Head of caudate nucleus (tissue), 42 donors: ENCODE measurements at places on chromosomes 5 and 9.

GRCh38 chr5:121862801-121863200 is 11.1 kb downstream of the FTMT start:
- no peak for DNase-seq

DNA sequence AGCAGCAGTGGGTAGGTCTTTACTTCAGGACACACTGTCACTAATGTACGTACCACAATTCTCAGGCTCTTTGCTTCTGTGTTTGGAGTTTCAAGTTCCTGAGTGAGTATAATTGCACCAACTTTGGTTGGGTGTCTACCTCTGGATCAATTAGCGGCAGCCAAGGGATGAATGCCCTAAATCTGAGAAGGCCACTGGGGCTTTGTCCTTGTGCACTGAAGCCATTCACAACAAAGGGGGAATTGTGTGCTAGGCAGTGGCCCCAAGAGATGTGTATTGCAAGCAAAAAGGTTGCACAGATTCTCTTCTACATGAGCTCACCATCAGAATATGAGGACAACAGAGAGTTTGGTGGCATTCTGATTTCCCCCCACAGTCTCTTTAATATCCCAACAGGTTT is 3.9 kb upstream of the PHF24 start:
- no peak for DNase-seq

DNA sequence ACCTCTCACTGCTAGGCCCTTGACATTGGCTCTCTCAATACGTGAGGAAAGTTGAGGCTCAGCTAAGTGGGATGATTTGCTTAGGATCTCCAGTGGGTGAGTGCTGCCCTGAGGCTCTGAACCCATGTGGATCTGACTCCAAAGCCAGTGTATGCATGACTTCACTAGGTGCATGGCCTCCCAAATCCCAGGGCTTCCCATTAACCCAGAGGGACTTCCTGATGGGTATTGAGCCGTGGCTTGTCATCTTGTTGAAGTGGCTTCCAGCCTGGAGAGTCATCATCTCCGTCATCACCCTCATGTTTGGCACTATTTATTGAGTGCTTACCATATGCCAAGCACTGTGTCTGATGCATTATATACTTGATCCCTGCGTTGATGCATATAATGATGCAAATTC is 37.3 kb upstream of the TEX48 start:
- no peak for DNase-seq

DNA sequence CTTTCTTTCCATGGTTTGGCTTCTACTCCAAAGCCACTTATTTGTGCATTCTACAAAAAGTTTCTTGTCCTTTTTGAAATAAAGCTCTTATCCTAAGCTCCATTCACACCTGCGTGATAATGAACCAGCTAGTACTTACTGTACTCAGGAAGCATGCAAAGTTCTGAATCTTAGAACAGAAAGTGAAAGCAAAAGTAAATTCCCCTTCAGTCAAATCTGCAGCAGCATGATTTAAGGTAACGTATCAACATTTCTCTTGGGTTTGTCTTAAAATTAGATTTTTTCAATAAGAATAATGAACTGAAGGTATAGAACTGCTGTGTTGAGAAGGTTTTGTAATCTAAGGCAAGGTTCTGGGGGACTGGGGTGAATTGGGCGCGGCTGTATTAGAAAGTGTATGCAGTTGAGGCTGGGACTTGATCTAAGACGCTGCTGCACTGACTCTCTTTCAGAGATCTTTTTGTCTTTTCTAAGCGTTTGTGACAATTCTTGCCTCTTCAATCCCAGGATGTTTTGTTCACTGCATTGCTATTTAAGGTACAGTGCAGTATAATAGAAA is at the start of gene ERAP2:
Gene ERAP2, plus strand, starts transcription at position 209 of the 559 bp plus-strand sequence. CDS start 3,186 bp downstream, outside the sequence.
- no peak for DNase-seq

DNA sequence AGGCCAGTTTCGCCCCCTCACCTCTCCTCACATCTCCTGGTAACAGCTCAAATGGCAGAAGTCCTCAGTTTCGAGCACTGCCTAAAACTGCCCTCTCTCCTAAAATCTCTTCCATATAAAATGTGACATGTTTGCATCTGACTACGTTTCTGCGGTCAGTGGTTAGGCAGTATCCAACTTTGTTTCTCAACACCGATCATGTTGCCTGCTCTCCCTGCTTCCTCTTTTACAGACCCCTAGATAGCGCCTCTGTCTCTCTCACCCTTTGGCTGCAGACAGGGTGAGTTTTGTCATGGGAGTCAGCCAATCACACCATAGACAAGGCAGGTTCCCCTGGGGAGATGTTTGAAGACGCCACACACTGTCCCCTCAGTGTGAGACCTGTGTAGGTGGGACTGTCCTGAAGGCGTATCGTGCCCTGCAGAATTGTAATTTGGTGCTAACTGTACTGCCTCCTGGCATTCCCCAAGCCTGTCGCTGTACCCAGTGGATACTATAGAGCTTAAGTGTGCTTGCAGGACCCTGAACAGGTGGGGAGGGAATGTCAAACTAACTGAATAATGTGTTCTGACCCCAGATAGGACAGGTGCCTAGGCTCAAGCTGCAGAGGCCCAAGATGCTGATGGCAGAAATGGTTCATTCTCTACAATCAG is 1.1 kb downstream of the HEXB start:
- peak; percentile 23 for DNase-seq

DNA sequence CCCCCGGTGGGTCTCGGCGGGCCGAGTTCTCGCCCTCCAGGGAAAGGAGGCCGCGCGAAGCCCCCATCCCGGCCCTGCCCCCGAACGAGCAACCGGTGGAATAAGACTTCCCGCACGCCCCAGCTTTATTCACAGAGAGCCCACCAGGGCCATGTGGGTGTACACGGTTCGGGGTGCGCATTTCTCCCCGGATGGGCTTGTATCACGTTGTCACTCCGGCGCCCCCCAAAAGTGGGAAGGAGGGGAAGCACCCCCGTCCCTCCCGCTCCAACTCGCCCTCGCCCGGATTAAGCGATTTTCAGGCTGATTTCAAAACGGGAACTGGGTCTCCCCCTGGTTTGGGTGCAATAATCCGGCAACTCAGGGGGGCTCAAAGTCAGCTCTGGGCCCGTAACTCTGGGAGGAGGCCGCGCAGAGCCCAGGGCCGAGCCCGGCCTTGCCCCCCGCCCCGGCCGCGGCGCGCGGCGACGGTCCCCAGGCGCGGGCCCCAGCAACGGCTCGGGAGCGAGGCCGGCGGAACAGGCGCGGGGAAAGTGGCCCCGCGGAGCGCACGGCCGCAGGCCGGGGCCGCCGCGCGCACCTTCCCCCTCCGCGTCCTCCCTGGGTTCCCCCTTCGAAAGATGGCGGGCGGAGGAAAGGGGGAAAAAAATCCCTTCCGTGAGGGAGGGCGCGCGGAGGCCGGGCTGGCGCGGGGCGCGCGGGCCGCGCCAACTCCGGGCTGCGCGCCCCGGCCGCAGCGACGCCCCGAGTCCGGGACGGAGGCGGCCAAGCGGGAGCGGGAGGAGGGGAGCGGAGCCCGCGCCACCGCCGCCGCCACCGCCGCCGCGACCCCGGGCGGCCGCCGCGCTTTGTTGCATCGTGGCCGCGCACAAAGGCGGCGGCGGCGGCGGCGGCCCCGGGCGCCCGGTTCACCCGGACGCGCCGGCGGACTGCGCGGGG is 644 bp downstream of the BRD3 start:
- no peak for DNase-seq

GRCh38 chr5:159198063-159199036 is 11.0 kb downstream of the RNF145 start:
- no peak for DNase-seq

DNA sequence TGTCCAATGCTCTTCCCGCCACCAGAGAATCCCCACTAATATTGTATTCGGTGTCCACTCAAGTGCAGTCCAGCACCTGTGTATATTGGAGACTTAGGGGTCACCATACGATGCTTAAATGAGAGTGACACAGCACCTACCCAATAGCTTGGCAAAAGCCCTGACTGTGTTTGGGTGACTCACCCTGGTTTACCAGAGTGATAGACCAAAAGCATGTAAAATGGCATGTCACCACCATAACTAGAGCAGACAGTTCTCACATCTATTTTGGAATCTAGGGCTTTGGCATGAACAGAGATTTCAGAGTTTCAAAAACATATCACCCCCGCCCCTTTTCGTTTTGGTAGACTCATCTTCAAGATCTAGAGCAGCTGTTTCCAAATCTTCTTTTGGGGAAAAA is 217.3 kb upstream of the RASEF start:
- no peak for DNase-seq

- DNase-seq = no peak
Measured at GRCh38 chr5:96595300-96596090, 66.7 kb upstream of the CAST start.

- no peak for DNase-seq
Measured at GRCh38 chr5:62190931-62191330, 115.1 kb upstream of the KIF2A start.

GRCh38 chr9:28255174-28255573 is 681.9 kb upstream of the C9orf72 start:
- no peak for DNase-seq

DNA sequence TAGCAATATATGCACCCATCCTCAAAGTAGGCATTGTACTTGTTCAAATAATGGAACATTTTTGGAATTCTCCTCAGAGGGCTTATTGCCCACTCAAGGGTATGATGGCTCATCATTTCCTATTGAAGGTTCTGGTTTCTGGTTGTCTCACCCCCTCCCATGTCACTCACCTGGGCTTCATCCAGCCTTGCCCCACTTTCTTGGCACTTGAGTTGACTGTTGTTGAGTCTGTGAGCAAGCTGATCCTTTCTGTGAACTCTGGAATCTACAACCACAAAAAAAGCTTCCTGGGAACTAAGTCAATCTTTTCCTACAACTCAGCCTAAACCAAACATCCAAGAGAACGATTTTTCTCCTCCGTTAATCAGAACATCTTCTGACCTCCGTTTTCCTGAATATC is 73.9 kb upstream of the ANKH start:
- no peak for DNase-seq
